Left lung (tissue), 14 donors: ENCODE measurements at places on chromosomes 5 and 9. TPM values are rescaled to one million over a fixed set of nuclear protein-coding genes. Genes with fewer than 3 reads are reported as not detected.

- no peaks in the 10 kb centered on the region for H3K36me3 ChIP-seq
- H3K4me1 ChIP-seq = no peaks in the 10 kb centered on the region
- H3K27me3 ChIP-seq = no peaks in the 10 kb centered on the region
Measured at GRCh38 chr9:86500667-86501435, 146.6 kb upstream of the TUT7 start.

DNA sequence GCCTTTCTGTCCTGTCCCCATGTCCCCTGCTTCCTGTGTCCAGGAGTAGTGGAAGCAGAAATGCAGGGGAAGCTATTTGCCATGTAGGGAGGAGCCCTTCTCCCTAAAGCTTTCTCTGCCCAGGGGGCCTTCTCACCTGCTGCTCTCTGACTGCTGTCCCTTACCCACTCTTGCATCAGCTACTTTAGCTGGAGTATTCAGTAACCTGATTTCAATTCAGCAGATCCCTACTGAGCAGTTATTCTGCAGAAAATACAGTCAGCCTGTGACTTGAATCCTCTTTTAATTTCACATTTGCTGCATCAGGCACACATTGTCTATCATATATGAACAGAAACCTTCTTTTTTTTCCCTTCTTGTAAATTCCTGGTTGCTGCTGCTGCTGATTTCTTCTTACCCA lies 90.4 kb downstream of the MVB12B start:
- no peak for DNase-seq
- no peak overlapping the region for H3K27ac ChIP-seq
- no peaks in the 10 kb centered on the region for H3K4me1 ChIP-seq
- no peak overlapping the region for H3K4me3 ChIP-seq

DNA sequence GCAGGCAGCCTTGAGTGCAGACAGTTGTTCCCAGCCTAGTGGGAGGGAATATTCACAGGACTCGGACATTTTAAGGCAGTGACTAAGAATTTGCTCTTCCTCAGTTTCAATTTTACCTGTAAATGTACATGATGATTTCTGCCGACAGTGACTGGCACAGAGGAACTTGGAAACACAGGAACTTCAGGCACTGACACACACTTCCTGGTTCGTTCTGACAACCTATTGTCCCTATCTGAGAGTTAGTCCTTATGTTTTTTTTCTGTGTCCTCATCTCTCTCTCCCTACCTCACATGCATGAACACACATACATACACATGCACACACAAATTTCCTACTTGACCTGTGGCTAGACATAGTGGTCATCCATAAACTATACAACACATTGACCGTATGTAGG lies 89.4 kb upstream of the CD180 start:
- no peaks in the 10 kb centered on the region for H3K27me3 ChIP-seq
- H3K36me3 ChIP-seq = no peaks in the 10 kb centered on the region
- no peak overlapping the region for H3K27ac ChIP-seq
- H3K4me3 ChIP-seq = no peak overlapping the region
- no peak for DNase-seq

GRCh38 chr9:38160613-38161215 lies 91.7 kb upstream of the SHB start:
- H3K27ac ChIP-seq = no peak overlapping the region
- no peaks in the 10 kb centered on the region for H3K36me3 ChIP-seq
- DNase-seq = no peak
- H3K27me3 ChIP-seq = no peaks in the 10 kb centered on the region
- H3K4me3 ChIP-seq = no peak overlapping the region

DNA sequence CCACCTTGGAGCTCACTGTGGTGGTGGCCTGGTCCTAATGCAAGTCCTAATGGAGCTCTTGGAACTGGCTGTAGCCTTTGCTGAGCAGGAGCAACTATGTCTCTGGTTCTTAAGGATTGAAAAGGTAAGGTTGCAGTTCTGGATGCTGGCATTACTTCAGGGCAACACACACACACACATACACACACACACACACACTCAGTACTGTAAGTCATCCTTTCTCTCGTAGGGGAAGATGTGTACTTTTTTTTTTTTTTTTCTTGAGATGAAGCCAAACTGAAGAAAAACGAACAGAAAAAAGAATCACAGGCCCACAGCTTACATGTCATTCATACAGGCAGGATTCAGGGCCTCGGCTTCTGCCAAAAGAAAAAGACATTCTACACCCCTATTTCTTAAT lies 81.1 kb upstream of the RPS23 start:
- no peaks in the 10 kb centered on the region for H3K36me3 ChIP-seq
- peaks cover 18% of the 10 kb centered on the region for H3K4me1 ChIP-seq
- H3K27me3 ChIP-seq = no peaks in the 10 kb centered on the region
- H3K27ac ChIP-seq = no peak overlapping the region

DNA sequence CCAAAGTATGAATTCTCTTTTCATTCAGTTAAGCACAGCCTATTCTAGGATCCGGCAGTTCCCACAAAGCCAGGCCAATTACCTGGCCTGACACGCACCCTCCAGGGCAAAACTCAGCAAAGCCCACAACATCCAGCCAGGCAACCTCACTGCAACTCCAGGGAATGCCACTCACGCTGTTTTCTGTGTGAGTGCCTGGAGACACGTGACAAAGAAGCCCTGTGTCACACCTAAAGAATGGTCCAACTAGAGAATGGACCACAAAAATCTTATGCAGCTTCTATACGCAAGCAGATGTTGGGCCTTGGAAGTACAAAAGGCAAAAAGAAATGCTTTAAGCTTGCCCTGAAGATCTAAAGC lies 20.2 kb downstream of the RETREG1 start:
- no peaks in the 10 kb centered on the region for H3K4me1 ChIP-seq
- H3K4me3 ChIP-seq = no peak overlapping the region
- H3K27ac ChIP-seq = no peak overlapping the region
- H3K27me3 ChIP-seq = no peaks in the 10 kb centered on the region

DNA sequence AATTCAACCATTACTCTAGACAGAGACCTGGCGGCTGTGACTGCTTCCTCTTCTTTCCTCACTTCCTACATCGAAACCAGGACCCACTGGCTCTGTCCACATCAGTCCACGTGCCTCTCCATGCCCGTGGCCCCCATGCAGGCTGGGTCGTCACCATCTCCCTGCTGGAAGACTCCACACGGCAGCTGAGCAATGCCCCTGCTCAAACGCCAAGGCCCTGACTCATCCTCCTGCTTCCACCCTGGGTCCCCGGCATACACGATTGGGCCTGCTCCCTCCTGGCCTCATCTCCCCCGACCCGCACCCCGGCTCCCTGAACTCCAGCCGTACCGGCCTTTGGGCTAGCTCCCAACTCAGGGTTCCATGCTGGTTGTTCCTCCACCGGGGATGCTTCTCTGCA lies 67.2 kb upstream of the IER5L start:
- H3K4me3 ChIP-seq = no peak overlapping the region
- H3K27me3 ChIP-seq = peaks cover 8% of the 10 kb centered on the region
- no peaks in the 10 kb centered on the region for H3K36me3 ChIP-seq
- no peak overlapping the region for H3K27ac ChIP-seq

- no peaks in the 10 kb centered on the region for H3K36me3 ChIP-seq
- no peak overlapping the region for H3K27ac ChIP-seq
- H3K27me3 ChIP-seq = no peaks in the 10 kb centered on the region
- no peak for DNase-seq
Measured at GRCh38 chr9:137664676-137665075, 45.9 kb downstream of the EHMT1 start.

DNA sequence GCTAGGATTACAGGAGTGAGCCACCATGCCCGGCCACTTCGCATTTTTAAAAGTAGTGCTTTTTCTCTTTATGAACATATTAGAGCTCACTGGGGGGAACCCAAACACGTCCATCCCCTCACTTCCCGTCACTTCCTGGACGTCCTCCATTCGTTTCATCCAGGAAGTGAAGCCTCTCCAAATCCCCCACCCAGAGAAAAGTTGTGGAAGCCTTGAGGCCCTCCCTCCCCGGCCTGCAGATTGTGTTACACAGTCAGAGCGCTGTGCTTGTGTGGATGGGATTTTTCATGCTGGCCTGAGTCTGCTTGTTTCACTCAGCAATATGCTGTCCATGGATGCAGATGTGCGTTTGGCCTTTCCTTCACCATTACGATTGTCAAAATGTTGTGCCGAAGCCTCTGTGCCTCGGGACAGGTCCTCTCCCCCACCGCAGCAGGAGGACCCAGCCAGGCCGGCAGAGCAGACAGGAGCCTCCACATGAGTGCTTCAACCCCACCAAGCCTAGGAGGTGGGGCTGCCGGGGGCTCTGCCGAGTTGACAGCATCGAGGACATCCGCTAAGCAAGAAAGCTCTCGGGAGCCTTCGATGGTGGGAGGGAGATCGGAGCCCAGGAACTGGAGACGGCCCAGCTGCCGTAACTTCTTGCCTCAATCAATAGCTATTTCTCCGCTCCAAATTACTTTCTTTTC lies 121.6 kb upstream of the PPP1R26 start:
- H3K36me3 ChIP-seq = no peaks in the 10 kb centered on the region
- no peak overlapping the region for H3K4me3 ChIP-seq
- no peaks in the 10 kb centered on the region for H3K4me1 ChIP-seq
- H3K27me3 ChIP-seq = no peaks in the 10 kb centered on the region
- no peak for DNase-seq
- no peak overlapping the region for H3K27ac ChIP-seq

GRCh38 chr9:28329323-28329722 lies 756.0 kb upstream of the C9orf72 start:
- no peak for DNase-seq
- H3K27me3 ChIP-seq = no peaks in the 10 kb centered on the region
- H3K4me3 ChIP-seq = no peak overlapping the region
- H3K27ac ChIP-seq = no peak overlapping the region
- H3K4me1 ChIP-seq = no peaks in the 10 kb centered on the region
- no peaks in the 10 kb centered on the region for H3K36me3 ChIP-seq

DNA sequence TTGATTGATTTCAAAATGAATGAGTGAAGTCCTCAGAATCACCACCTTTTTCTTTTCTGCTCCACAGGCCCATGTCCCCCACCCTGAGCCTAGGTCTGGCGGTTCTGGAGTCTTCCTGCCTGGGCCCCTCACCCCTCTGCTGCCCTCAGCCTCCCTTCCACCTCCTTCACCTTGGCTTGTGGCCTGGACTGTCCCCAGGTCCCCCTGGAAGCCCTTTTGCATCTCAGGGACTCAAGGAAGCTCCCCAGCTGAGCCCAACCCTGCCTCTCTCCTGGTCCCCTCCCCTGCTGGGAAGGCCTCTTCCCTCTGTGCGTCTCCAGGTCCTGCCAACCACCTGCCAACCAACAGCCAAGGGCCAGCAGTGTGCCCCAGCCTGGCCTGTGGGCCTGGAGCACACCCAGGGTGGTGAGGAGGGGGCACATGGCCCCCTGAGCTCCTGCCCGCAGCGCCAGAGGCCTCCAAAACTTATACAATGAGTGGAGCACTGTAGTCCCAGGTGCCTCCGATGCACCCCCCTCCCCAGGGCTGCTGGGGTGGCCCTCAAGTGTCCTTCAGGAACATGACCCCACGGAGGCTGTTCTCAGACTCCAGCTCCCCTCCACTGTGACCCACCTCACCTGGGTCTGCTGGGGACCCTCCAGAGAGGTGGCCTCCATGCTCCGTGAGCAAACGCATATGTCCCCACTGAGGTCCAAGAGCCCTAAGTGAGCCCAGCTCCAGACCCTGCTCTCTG lies 20.3 kb downstream of the GLT6D1 start:
- no peak overlapping the region for H3K4me3 ChIP-seq
- no peak for DNase-seq
- H3K27ac ChIP-seq = no peak overlapping the region

DNA sequence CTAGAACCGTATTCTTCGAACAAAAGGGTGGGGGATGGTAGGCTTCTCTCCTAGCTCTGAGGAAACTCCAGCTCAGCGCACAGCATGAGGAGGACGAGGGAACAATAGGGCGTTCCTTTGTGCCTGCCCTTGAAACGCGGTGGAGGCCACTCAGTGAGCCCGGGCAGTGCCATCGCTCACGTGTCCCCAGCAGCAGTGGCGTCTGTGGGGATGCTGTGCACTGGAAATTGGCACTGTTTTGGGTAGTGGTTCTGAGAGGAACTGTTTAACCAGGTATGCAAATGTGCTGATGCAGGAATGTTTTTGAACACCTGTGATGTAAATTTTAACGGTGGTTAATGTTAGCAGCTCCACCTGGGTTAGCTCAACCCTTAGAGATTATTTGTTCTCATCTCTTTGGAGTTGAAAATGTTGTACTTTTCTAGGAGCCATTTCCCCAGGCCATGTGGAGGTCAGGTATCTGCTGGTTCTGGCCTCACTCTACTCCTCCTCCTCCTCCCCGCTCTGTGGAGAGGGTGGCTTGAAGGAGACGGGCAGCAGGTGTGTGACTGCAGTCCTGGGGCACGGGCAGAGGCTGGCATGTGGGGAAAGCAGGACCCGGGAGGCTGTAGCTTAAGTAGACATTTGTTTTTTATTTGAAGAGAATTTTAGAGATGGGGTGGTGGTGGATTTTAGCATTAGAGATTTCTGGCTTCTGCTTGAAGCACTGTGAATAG lies 48.3 kb downstream of the EHMT1 start:
- H3K27me3 ChIP-seq = no peaks in the 10 kb centered on the region
- H3K27ac ChIP-seq = no peak overlapping the region
- H3K4me3 ChIP-seq = no peak overlapping the region
- peaks cover 35% of the 10 kb centered on the region for H3K4me1 ChIP-seq
- H3K36me3 ChIP-seq = no peaks in the 10 kb centered on the region

DNA sequence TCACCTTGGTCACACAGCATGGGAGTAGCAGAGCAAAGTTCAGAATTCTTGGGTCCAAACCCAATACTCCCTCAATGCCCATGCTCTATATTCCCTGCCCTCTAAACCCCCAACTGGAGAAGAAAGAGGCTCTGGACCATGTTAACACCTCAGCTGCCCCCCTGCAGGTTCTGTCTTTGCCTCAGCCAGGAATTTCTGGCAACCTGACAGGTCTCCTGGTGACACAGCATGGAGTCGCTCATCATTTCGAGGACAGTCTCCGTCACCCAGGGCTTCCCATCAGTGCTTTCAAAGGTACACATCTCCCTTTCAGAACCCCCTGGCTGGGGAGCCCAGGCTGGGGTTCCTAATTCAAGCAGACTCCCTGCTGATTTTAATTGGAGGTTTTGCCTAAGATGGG lies 189.5 kb downstream of the BRINP1 start:
- H3K4me1 ChIP-seq = no peaks in the 10 kb centered on the region
- no peak overlapping the region for H3K27ac ChIP-seq
- H3K4me3 ChIP-seq = no peak overlapping the region
- H3K36me3 ChIP-seq = no peaks in the 10 kb centered on the region
- no peaks in the 10 kb centered on the region for H3K27me3 ChIP-seq

PCDHB6 gene
- total RNA-seq = 0.73 TPM

WDR38 gene
- not detected for total RNA-seq

BRINP1 gene
- 0.42 TPM for total RNA-seq

PCDHGA7 gene
- total RNA-seq = 1.7 TPM

XRCC4 gene
- 7.5 TPM for total RNA-seq
